GM12878 (cell line): ENCODE measurements at places on chromosomes 5 and 9. TPM values are rescaled to one million over a fixed set of nuclear protein-coding genes. Genes with fewer than 3 reads are reported as not detected.
A peak's percentile ranks its signal among the peaks of the same experiment; 100 is the strongest.

SLC46A2 gene
- total RNA-seq: not detected in 2 replicates

DNA sequence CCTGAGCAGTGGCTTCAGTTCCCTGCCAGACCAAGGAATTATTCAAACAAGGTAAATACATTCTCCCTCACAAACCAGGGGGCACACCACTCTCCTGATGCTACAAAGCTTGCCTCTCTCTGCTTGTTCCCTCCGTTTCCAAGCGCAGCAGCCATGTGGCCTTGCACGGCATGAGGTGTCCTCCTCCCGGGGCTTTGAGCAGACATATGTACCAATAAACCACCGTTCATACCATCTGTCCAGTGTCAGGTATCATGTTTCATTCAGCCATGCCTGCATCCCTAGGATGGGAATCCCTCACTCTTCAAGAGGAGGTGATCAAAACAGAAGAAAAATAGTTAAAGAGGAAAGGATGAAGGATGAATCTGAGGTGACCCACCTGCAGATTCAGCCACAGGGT is 282.7 kb downstream of the ENC1 start:
- DNase-seq: no peak
- no peaks in the 10 kb centered on the region for H3K4me1 ChIP-seq
- H3K27ac ChIP-seq: no peak overlapping the region
- H3K27me3 ChIP-seq: no peaks in the 10 kb centered on the region
- no peaks in the 10 kb centered on the region for H3K36me3 ChIP-seq
- H3K4me3 ChIP-seq: no peak overlapping the region

LRRTM2 gene
- total RNA-seq: 0.05 TPM in 1 of 2 replicates, not detected in the other

DNA sequence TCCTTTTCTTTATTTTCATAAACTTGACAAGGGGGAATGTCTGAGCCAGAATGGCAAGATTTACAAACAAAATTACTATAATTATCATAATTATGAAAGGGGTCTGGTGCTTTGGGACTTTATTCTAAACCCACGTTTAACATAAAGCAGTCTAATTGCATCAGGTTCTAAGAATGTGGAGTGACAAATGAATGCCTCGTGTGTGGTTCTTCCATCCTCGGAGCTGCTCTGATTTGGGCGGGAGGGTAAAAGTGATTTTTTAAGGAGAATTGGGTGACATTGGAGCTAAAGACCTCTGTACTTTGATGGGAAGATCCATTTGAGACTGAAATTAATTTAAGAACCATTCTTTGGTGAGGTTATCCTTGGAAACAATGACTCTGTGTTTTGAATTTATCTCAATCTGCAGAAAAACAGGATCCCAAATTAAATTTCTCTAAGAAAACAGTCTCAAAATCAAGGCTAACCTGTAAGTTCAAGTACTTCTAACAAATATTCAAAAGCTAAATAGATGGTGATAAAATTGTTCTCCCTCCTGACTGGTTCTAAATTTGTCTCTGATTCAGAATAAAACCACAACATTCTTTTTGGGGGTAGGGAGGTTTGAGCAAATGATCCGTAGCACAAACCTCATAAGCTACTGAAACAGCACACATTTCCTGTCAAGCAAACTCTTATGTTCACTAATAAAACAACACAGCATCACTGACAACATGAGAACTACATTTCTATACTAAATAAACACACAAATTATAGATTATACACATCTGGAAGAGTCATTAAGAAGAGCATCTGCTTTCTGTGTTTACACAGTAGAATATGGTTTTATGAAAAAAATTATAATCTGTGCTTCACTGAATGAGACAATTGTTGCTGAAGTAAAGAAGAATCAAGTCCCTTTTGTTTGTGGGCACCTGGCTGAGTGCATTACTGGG is 85.5 kb downstream of the DCP2 start:
- DNase-seq: no peak
- no peak overlapping the region for H3K4me3 ChIP-seq
- H3K27ac ChIP-seq: no peak overlapping the region
- H3K27me3 ChIP-seq: no peaks in the 10 kb centered on the region; the same call in none of the 2 replicates
- peaks cover 8% of the 10 kb centered on the region; the same call in 1 of the 2 replicates for H3K4me1 ChIP-seq

WDR38 gene
- total RNA-seq: not detected in 2 replicates

FOXD4L4 gene
- 0.24 and 0.36 TPM in 2 replicates for total RNA-seq

GRCh38 chr5:39755452-39755851 is 330.7 kb upstream of the DAB2 start:
- no peak for DNase-seq
- H3K4me3 ChIP-seq: no peak overlapping the region
- H3K27me3 ChIP-seq: no peaks in the 10 kb centered on the region
- no peaks in the 10 kb centered on the region for H3K36me3 ChIP-seq
- no peak overlapping the region for H3K27ac ChIP-seq

GRCh38 chr5:65121880-65122436 is 353.2 kb downstream of the CWC27 start:
- no peaks in the 10 kb centered on the region for H3K4me1 ChIP-seq
- H3K27me3 ChIP-seq: no peaks in the 10 kb centered on the region
- no peak overlapping the region for H3K4me3 ChIP-seq

GRCh38 chr5:32814141-32814540 is 103.0 kb downstream of the NPR3 start:
- no peak overlapping the region for H3K4me3 ChIP-seq
- no peaks in the 10 kb centered on the region for H3K4me1 ChIP-seq
- DNase-seq: no peak
- no peak overlapping the region for H3K27ac ChIP-seq
- no peaks in the 10 kb centered on the region for H3K36me3 ChIP-seq

FAM169A gene
- total RNA-seq: 4.1 and 4.5 TPM in 2 replicates

DNA sequence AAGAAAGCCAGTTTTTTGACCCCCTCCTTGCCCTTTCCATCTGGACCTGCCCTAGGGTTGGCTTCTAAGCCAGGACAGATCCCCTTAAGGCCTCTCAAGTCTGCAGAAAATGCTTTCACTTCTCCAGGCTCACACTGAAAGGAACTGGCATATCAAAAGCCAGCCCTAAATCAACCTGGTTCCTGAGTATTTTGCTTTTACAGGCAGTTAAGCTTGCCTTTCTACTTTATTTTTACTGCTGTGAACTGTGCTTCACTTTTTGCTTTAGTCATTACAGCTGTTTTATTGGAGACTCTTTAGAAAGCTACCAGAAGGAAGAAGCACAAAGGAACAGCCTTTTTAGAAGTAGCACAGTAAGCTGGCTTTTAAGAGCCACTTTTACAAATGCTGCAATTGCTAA is 5.0 kb downstream of the TARS1 start:
- no peak for DNase-seq
- H3K27ac ChIP-seq: no peak overlapping the region
- no peaks in the 10 kb centered on the region for H3K4me1 ChIP-seq
- peak overlapping the region; percentile 0; the same call in 1 of the 2 replicates for H3K4me3 ChIP-seq
- peaks cover 29% of the 10 kb centered on the region for H3K36me3 ChIP-seq
- no peaks in the 10 kb centered on the region for H3K27me3 ChIP-seq

SV2C gene
- 1.1 TPM in 2 replicates for total RNA-seq

- no peaks in the 10 kb centered on the region for H3K27me3 ChIP-seq
- H3K27ac ChIP-seq: no peak overlapping the region
- no peaks in the 10 kb centered on the region for H3K36me3 ChIP-seq
- no peak overlapping the region for H3K4me3 ChIP-seq
- H3K4me1 ChIP-seq: no peaks in the 10 kb centered on the region; the same call in 1 of the 2 replicates
Measured at GRCh38 chr5:142364251-142365145, 39.7 kb upstream of the SPRY4 start.

- H3K4me3 ChIP-seq: no peak overlapping the region
- DNase-seq: no peak
- H3K4me1 ChIP-seq: peaks cover 34% of the 10 kb centered on the region
- peak overlapping the region; percentile 42; the same call in 1 of the 2 replicates for H3K27ac ChIP-seq
Measured at GRCh38 chr5:132500931-132501628, 10.5 kb upstream of the IRF1 start.

DNA sequence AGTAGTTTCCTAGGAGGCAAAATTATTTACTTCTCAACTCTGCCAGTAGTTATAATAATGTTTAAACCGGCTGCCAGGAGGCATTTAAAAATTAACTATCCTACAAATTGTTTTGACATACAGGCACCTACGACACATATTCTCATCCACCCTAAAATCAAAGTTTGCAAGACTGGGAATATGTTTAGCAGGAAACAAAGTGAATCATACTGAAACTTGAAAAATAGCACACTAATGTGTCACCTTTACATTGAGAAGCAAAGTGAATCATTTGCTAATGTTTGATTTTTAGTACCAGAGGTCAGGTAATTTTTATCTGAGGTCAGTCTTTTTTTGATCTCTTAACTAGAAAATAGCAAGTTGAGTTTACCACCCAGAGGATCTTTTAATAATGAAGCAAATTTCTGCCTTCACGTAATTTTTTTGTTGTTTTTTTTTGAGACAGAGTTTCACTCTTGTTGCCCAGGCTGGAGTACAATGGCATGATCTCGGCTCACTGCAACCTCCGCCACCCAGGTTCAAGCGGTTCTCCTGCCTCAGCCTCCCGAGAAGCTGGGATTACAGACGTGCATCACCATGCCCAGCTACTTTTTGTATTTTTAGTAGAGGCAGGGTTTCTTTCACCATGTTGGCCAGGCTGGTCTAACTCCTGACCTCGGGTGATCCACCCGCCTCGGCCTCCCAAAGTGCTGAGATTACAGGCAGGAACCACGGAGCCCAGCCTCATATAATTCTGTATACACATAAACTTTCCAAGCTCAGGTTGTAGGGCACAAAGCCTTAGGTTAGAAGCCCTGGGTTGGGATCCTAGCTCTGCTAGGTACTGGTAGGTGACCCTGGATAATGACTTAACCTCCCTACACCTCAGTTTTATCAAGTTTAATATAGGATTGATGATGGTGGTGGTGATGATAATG is 124.3 kb downstream of the UGCG start:
- H3K36me3 ChIP-seq: no peaks in the 10 kb centered on the region
- no peaks in the 10 kb centered on the region for H3K27me3 ChIP-seq
- peak overlapping the region; percentile 63 for H3K27ac ChIP-seq
- peak; percentile 80 for DNase-seq
- H3K4me1 ChIP-seq: peaks cover 33% of the 10 kb centered on the region
- peak overlapping the region; percentile 10; the same call in 1 of the 2 replicates for H3K4me3 ChIP-seq

NKD2 gene
- 0.13 and 0.26 TPM in 2 replicates for total RNA-seq

GRCh38 chr9:126528111-126528510 is 85.6 kb upstream of the LMX1B start:
- no peak overlapping the region for H3K27ac ChIP-seq
- no peaks in the 10 kb centered on the region for H3K4me1 ChIP-seq
- H3K36me3 ChIP-seq: no peaks in the 10 kb centered on the region

GRCh38 chr9:127970401-127971313 is 10.1 kb downstream of the EEIG1 start:
- H3K4me3 ChIP-seq: peak overlapping the region; percentile 50; the same call in 1 of the 2 replicates
- H3K4me1 ChIP-seq: peaks cover 50% of the 10 kb centered on the region
- H3K27me3 ChIP-seq: no peaks in the 10 kb centered on the region

DNA sequence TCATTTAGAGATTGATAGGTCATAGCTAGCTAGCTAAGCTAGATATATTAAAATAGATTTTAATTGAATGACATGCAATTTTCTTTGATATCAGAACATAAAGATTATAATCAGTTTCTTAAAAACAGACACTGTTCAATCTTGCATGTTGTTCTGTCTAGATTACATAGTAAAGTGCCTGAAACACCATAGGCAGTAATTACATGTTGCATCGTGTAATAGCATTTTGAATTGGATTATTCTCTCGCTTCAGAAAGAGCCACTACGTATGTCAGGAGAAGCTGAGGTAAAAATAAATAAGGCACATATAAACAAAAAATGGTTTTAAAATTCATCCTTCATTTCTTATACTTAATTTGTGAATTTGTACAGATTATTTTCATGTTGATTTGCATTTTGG is 148.0 kb upstream of the CDH12 start:
- no peaks in the 10 kb centered on the region for H3K27me3 ChIP-seq
- no peaks in the 10 kb centered on the region for H3K4me1 ChIP-seq
- no peak overlapping the region for H3K27ac ChIP-seq
- H3K4me3 ChIP-seq: no peak overlapping the region

ACSL6 gene
- 0.05 TPM in 1 of 2 replicates, not detected in the other for total RNA-seq

GRCh38 chr5:78293851-78294247 is 649 bp downstream of the AP3B1 start:
- no peaks in the 10 kb centered on the region for H3K36me3 ChIP-seq
- DNase-seq: no peak
- H3K27me3 ChIP-seq: no peaks in the 10 kb centered on the region

ERP44 gene
- 20.1 and 21.2 TPM in 2 replicates for total RNA-seq

GRCh38 chr5:2722901-2723300 is 28.6 kb downstream of the IRX2 start:
- H3K27me3 ChIP-seq: no peaks in the 10 kb centered on the region
- no peak for DNase-seq
- no peak overlapping the region for H3K27ac ChIP-seq
- no peaks in the 10 kb centered on the region for H3K4me1 ChIP-seq

- H3K4me1 ChIP-seq: no peaks in the 10 kb centered on the region
- H3K4me3 ChIP-seq: no peak overlapping the region
- H3K27me3 ChIP-seq: no peaks in the 10 kb centered on the region
- no peaks in the 10 kb centered on the region for H3K36me3 ChIP-seq
- no peak for DNase-seq
- H3K27ac ChIP-seq: no peak overlapping the region
Measured at GRCh38 chr5:122959740-122960445, 76.6 kb downstream of the PPIC start.

- no peak overlapping the region for H3K4me3 ChIP-seq
- no peaks in the 10 kb centered on the region for H3K27me3 ChIP-seq
- DNase-seq: no peak
Measured at GRCh38 chr9:87234854-87235253, 262.8 kb upstream of the DAPK1 start.

GRCh38 chr5:78953092-78953800 is 31.9 kb downstream of the ARSB start:
- H3K27me3 ChIP-seq: no peaks in the 10 kb centered on the region
- DNase-seq: no peak
- no peaks in the 10 kb centered on the region; the same call in none of the 2 replicates for H3K36me3 ChIP-seq

DNA sequence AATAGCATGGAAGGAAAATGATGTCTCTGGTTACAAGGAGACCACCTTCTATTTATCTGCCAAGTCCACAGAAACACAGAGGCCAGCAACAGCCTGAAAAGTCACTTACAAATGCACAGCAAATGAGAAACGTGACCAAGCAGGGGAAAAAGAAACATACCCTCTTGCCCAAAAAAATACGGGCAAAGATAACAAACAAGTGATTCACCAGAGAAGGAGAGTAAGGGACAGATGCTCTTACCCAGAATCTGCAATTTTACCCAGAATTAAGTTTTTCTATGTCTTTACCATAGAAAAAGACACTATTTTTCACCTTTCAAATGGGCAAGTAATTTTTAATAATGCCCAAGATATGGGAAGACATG is 28.1 kb downstream of the CAMSAP1 start:
- H3K27ac ChIP-seq: no peak overlapping the region
- H3K4me3 ChIP-seq: no peak overlapping the region
- H3K36me3 ChIP-seq: no peaks in the 10 kb centered on the region; the same call in 1 of the 2 replicates
- no peak for DNase-seq

GRCh38 chr5:96278981-96279380 is 154.1 kb downstream of the PCSK1 start:
- no peak overlapping the region for H3K27ac ChIP-seq
- no peak overlapping the region for H3K4me3 ChIP-seq
- peaks cover 11% of the 10 kb centered on the region; the same call in 1 of the 2 replicates for H3K4me1 ChIP-seq
- no peak for DNase-seq

SUSD3 gene
- 37.6 and 39.8 TPM in 2 replicates for total RNA-seq

- H3K4me3 ChIP-seq: no peak overlapping the region
- no peak for DNase-seq
- H3K4me1 ChIP-seq: no peaks in the 10 kb centered on the region
- no peak overlapping the region for H3K27ac ChIP-seq
Measured at GRCh38 chr5:56340196-56340980, 107.3 kb upstream of the ANKRD55 start.

PLPPR1 gene
- not detected in 2 replicates for total RNA-seq

CER1 gene
- not detected in 2 replicates for total RNA-seq
